Hematopoietic multipotent progenitor cell (in vitro differentiated cells): ENCODE measurements at places on chromosomes 7 and 10.
A peak's percentile ranks its signal among the peaks of the same experiment; 100 is the strongest.

DNA sequence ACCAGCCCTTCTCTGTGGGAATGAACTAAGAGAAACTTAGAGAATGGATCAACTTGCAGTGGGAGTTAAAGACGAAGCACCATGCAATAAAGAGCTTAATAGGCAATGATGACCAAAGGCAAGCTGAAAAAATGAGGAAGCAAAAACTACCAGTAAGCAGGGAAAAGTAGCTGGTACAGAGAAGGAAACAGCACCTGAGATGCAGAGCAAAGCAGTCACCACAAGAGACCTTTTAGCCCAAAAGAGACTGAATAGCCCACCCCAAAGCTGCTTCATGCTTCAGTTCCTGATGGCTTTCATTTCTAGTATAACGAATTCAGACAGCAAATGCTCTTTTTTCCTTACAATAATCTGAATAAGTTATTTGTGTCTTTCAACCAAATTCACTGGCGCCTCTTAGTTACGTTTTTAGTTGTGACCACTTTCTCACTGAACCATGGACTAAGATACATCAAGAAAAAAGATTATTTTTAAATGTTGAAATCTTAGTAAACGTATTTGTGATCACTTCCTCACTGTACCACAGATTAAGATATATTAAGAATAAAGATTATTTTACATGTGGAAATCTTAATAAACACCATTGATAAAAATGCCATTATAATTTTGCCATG lies 76.0 kb downstream of the USP6NL start:
- DNase-seq: peak; percentile 38

DNA sequence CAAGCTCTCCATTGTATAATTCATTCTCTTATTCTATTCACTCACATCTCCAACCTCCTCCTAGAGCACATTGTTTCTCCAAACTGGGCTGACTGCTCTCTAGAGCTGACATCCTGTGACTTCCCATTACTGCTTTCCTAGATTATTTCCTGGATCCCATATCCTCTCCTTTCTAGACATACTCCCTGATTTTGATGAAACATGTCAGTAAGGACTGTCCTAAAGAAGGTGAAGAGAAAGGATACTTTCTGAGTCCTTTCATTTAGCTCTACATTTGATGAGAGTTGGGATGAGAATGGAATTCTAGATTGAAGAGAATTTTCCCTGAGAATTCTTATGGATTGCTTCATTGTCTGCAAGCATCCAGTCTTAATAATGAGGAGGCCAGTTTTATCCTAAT lies 78.8 kb downstream of the CNNM2 start:
- no peak for DNase-seq

GRCh38 chr10:69069090-69070042 lies 18.5 kb upstream of the SRGN start:
- no peak for DNase-seq

GRCh38 chr10:80537736-80538480 lies at the start of gene SH2D4B:
Gene SH2D4B (plus strand): TSS chr10:80537902. CDS start chr10:80538332, 430 bp downstream.
- no peak for DNase-seq

DNA sequence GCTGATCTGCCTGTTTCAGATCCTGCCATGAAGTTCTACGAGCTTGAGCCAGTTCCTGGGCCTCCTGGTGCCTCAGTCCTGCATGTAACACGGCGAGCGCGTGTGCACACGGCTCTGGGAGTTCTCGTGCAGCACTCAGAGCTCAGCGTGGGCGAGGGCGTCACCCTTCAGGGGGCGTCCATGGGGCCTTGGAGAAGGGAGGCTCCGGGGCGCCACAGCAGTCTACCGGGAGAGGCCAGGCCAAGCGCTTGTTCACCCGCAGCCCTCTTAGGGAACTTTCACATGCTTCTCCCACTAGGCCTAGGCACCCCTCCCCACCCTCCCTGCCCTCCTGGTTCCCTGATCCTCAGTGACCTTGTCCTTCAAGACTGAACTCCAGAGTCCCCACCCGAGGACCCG lies 83.1 kb downstream of the BMS1 start:
- no peak for DNase-seq

GRCh38 chr10:77618117-77618516 lies 19.5 kb downstream of the KCNMA1 start:
- no peak for DNase-seq

DNA sequence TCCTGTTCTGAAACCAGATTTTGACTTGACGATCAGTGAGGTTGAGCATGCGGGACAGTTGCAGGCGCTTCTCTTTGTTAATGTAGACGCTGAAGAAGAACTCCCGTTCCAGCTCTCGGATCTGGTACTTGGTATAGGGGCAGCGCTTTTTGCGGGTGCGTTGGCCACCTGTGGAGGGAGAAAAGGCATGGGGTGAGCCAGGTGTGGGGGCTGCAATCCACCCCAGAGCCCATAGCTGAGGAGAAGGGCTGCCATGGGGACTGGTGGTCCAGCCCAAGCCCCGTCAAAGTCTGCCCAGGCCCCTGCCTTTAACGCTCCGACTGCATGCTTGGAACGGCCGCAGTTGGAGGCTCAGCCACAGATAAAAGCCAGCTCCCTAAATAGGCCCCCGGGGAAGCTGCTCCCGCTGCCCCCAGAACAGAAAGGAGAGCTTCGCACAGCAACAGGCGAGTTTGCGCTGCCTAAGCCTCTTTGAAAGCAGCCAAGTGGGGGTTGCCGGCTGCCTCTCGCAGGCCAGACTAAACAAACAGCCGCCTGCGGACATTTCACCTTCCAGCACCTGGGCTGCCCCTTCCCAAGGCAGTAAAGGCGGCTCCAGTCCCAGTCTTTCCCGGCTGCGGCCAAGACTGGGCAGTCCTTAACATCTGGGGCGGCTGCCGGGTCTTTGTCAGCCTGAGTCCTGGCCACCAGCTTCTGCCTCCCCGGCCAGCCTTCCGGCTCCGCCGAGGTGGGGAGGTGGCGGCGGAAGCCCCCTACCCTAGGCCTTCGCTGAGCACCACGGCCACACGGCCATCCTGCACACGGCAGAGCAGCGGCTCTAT lies 2.0 kb downstream of the HOXA11 start:
- DNase-seq: no peak

- no peak for DNase-seq
Measured at GRCh38 chr10:114357515-114357996, 46.7 kb downstream of the AFAP1L2 start.

- DNase-seq: no peak
Measured at GRCh38 chr10:115947104-115947503, 325.9 kb downstream of the GFRA1 start.

- DNase-seq: no peak
Measured at GRCh38 chr7:87199241-87199640, 20.3 kb downstream of the TMEM243 start.

DNA sequence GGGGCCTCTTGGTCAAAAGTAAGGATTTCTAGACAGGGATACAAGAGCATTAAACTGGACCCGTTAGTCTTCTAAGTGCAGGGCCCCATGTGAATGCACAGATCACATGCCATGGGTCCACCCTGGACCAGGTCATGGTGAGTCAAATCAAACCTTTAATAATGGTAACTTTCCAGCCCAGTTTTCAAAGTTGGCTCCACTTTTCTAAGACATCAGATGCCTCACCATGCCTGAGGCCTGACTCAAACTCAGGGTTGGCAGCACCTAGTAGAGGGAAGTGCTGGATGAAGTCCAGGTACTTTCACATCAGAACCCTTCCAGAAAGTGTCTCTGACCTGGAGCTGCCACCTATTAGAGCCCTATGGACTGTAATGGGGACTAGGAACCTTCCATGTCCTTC lies 9.7 kb upstream of the SMIM30 start:
- no peak for DNase-seq

- no peak for DNase-seq
Measured at GRCh38 chr10:70169011-70169410, 1.3 kb downstream of the SAR1A start.

GRCh38 chr10:106942035-106942662 lies 222.4 kb downstream of the SORCS1 start:
- peak; percentile 21 for DNase-seq

DNA sequence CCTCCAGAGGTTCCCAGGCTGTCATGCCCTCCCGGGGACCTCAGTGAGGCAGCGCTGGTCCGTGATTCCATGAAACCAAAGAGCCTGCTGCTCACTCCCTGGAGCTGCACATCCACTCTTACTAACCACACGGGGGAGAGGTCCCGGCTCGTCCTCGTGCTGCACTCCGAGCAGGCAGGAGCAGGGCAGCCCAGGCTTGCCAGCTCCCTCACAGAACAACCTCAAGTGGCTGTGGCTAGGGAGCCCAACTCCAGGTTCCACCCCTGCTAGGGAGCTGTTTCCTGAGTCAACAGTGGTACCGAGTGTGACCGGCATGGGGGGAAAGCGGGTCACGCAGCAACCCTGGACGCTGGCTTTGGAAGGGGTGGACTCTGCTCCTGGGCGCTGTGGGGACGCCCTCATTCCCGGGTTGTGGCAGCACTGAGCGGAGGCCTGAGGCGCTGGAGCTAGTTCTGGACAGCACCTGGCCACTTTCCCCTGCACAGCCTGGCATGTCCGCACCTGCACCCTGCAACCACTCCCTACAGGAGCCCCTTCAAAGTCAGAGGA lies 27.9 kb upstream of the PPP2R2D start:
- DNase-seq: no peak

DNA sequence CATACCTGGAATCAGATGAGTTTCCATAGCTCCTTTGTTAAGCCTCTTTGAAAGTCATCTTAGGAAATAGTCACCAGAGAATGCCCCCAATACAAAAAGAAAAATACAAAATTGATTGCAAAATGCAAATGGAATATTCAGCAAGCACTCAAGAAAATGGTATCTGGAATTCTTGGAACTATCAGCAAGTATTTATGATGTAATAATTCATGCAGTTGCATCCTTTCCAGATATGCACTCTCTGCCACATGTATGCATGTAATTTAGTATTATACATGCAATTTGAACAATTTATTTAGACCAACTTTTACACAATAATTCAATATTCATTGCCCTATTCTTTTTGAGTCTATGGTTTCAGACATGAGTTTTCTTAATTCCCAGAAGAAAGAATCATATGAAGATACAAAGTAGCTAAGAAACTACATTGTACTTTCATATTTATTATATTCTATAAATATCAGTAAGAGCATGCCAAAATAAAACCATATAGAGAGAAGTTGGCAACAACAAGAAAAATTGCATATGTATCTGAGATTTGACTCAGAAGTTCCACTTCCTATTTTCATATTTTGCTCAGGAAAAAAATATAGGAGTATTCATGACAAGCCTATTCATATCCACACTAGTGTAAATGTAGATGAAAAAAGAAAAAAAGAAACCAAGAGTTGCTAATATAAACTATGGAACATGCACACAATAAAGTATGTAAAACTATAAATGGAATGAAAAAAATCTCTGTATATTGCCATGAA lies 338.5 kb downstream of the SEMA3D start:
- DNase-seq: no peak

GRCh38 chr7:5532536-5533335 lies 109.1 kb upstream of the TNRC18 start:
- peak; percentile 80 for DNase-seq

DNA sequence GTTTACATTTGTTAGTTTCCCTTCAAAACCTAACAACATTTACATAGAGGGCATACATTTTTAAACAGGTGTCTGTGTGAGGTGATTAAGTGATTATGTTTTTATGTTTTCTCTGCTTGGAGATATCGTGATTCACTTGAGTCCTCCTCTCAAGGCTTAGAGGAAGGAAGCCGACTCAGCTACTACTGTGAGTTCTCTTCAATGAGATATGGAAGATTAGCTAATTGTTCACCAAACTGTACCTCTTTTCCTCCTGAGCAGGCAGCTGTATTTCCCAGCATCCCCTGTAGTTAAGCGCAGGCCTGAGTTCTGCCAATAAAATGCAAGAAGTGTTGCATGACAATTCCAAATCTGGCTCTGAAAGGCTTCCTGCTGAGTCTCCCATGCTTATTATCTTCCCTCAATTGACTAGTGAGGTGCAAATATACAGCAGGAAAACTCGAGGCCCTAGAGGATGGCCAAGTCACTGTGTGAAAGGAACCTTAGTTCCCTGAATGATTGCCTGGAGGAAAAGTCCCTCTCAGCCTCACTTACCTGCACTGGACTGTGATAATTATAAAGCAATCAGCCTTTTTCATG lies 528.7 kb downstream of the GRM8 start:
- DNase-seq: no peak

DNA sequence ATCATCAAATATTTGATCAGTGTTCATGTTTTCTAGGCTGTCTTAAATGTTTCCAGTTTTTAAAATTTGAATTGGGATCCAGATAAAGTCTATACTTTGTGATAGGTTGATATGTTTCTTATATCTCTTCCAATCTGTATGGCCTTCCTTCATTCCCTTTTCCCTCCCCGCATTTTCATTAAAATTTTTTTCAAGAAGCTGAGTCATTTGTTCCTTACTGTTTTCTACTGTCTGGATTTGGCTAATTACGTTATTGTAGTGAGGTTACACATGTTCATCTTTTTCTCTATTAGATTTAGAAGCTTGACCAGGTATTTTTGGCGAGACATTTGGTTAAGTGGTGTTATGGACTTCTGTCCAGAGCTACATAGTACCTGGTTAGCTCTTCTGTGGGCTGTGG lies 11.2 kb downstream of the GARS1 start:
- no peak for DNase-seq

DNA sequence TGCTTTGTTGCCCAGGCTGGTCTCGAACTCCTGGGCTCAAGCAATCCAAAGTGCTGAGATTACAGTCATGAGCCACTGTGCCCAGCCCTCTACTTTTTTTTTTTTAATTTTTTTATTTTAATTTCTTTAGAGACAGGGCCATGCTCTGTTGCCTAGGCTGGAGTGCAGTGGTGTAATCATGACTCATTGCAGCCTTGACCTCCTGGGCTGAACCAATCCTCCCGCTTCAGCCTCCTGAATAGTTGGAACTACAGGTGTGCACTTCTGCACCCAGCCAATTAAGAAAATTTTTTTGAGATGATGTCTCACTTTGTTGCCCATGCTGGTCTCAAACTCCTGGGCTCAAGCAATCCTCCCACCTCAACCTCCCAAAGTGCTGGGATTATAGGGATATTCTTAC lies 528.6 kb downstream of the GATA3 start:
- no peak for DNase-seq

DNA sequence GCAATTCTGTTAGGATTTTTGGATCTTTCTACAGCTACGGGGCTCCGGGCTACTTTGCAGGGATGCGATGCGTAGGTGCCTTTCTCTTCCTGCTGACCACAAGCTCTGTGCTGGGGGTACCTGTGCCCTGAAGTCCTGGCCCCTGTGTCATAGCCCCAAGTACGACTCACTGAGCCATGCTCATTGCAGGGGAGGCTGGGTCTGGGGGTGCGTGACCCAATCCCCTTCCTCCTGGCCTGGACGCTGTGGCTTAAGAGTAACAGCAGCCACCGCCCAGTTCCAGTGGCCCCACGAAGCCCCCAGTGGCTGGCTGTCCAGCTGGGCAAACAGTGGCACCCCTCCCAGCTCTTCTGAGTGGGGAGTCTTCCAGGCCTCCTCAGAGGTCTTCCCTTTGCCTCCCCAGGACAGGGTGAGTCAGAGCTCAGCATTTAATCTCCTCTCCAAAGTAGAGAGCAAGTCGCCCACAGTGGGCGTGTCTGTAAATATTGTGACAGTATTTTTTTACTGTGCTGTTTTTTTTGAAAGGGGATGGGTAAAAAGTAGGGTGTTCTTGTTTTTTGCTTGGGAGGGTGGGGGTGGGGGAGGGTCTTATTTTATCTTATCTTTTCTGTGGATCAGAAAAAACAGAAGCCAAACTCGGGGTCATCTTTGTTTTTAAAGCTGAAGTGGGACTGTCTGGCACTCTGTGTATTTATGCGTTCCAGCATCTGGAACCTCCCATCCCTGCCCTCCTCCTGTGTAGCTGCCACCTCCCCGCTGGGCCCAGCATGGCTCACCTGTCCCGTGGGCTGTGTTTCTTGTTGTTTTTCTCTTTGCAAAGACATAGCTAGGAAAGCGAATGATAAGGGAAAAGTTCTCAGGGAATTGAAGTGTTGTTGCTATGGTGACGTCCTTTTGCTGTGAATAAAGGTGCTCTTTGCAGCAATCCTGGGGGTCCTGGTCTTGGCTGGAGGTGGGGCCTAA lies 8.2 kb downstream of the LFNG start:
- no peak for DNase-seq
